ENCODE measurements at places on chromosomes 2 and 18. TPM values are rescaled to one million over a fixed set of nuclear protein-coding genes. Genes with fewer than 3 reads are reported as not detected.

The PPM1G gene
- total RNA-seq = 50.2 TPM

DNA sequence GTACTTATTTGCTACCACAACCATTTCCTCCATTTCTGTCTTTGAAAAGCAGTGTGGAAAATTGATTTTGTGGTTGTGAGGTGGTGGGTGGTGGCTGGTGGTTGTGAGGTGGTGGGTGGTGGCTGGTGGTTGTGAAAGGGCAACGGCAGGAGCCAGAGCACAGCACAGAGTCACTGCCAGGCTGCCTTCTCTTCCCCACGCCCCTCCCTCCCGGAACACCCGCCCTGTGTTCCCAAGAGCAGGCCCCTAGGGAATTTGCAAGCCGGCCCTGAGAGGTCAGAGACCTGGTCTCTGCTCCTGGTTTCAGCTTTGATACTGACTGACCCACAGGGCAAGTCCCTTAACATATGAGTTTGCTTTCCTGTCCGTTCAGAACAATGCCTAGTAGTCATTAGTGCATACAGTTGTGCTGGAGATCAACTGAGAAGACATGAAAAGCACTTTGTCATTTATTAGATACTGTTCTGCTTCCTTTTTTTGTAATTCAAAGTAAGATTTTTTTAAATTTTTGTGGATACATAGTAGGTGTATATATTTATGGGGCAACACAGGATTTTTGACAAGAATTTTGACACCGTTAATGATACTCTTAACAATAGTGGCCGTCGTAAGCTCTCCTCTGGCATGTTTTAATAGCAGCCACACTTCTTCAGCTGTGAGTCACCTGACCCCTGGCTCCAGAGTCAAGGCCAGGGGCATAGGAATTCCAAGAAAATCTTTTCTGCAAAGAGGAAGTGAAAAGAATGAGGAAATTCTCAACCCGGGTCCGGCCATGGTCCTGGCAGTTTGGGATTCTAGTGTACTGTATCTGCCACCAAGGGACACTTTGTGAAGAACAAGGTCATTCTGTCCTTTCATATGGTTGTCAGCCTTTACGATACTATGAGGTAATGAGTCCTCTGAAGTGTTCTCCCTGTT, 53.2 kb downstream of the ITGA6 start:
- no peak overlapping the region for H3K4me3 ChIP-seq
- H3K4me1 ChIP-seq = no peaks in the 10 kb centered on the region
- DNase-seq = no peak
- no peaks in the 10 kb centered on the region for H3K27me3 ChIP-seq
- no peak overlapping the region for H3K27ac ChIP-seq

DNA sequence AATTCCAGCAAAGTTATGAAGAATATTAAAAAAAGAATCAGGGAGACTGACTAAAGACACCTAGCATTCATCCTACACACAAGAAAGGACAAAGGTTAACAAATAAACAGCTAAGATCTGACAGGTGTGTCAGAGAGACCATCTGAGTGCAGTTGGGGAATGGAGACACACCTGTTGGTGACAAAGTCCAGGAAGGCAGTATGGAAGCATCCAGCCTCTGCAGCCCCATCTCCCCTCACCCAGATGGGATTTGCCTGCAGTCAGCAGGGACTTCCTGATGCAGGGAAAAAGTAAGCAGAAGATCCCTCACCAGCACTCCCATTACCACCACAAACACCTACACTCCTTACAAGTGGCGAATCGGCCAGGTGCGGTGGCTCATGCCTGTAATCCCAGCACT, 37.9 kb downstream of the USP34 start:
- no peak overlapping the region for H3K4me3 ChIP-seq
- no peak for DNase-seq
- no peaks in the 10 kb centered on the region for H3K36me3 ChIP-seq
- peaks cover 21% of the 10 kb centered on the region for H3K4me1 ChIP-seq

DNA sequence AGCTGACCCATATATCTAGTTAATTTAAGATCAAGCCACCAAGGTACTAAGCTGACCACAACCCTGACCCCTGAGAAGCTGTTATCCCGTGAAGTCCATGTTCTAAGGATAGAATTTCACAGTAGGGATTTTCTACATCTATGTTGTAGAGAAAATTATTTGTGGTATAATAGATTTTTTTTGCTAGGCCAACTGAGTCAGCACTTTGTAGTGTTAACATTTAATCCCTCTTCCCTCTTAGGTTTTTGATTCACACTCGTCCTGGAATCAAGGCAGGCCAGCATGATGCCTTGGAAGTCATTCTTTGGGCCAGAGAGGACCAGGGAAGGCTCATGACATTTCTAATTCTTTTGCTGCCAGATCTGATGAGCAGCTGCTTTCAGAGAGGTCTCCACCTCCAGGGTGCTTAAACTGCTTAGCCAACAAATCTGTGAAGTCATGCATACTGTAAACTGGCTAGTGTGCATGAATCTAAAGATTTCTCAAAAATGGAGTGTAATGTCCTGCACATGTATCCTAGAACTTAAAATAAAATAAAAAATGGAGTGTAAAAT, 102.5 kb downstream of the RBM43 start:
- no peak overlapping the region for H3K27ac ChIP-seq
- H3K27me3 ChIP-seq = no peaks in the 10 kb centered on the region
- DNase-seq = no peak
- no peaks in the 10 kb centered on the region for H3K4me1 ChIP-seq
- H3K36me3 ChIP-seq = no peaks in the 10 kb centered on the region

Measured in thoracic aorta (tissue), 2 donors.